ENCODE measurements at places on chromosomes 12 and 14. TPM values are rescaled to one million over a fixed set of nuclear protein-coding genes. Genes with fewer than 3 reads are reported as not detected.

- DNase-seq = no peak
Measured at GRCh38 chr12:57227315-57228115, 2.0 kb upstream of the SHMT2 start.

- DNase-seq = no peak
Measured at GRCh38 chr12:44287545-44287944, 451.7 kb downstream of the TMEM117 start.

DNA sequence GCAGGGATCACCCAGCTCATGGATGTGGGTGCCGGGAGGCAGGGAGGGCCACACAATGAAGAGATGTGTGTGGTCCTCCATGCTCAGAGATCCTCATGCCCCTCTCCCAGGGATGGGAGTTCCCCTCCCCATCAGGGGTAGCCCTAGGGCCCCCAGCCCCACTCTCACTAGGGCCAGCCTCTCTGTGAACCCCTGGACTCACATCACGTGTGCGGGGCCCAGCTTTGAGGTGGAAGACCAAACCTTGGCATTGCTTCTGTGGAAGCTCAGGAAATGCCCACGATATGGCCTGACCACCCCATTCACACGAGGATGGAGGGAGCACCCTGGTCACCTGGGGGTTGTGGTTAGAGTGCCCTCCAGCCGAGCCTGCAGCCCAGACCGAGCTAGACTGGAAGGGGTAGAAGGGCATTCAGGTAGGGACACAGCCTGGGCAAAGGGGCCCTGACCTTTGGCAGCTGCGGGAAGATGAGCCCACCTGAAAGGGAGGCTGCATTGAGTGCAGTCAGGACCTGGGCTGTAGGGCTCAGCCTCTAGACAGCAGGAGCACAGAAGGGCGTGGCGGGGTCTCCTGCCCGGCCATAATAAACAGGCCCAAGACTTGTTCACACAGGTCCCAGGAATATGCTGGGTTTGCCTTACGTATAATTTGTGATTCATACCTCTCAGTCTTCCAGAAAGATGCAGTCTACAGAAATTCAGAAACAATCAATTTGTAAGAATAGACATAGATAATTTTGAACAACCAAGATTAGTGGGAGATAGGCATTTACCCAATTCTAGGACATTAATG lies 34.8 kb upstream of the RCOR1 start:
- no peak for DNase-seq

DNA sequence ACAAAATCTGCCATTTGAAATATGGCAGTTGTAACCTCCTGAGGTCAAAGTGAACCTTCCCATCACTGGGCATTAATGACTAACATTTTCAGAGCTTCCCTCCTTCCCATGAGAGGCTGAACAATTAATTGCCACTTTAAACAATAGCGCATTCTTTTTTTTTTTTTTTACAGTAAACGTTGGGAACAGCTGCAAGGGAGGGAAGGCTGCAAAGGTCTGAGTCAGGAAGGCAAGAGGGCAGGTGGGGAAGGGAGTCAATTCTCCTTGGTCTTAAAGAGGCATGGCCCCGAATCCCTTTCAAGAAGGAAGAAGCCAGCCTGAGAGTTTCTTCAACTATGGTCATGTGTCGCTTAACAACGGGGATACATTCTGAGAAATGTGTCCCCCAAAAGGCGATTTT lies 41.0 kb upstream of the PLEKHG3 start:
- DNase-seq = no peak

DNA sequence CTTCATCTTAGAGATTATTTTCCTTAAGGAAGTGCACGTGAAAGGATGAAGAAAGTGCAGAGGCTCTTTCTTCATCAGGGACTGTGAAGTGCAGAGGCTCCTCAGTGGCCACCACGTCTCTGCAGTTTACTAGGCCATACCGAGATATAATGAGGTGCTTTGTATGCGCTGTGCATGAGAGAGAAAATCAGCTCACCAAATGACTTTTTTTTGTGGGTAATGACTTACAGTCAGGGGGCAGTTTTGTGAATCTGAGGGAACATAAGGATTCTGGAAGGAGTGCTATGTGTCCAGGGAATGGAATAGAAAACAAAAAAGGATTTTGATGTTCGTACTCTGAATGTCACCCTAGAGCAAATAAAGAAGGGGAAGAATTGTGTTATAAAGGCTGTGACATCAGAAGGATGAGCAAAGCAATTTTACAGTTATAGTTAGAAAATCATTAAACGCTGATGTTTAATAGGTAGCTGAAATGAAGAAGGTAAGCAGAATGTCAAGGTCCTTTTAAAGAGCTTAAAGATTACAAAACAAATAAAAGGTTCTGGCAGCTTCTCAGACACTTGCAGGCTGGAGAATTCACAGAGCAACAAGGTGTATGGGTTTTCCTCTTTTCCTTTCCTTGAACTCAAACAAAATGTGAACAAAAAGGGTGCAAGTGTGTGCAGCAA lies 247.5 kb upstream of the NOVA1 start:
- DNase-seq = no peak

Gene ZC2HC1C
- total RNA-seq = 3.9 TPM

- no peak for DNase-seq
Measured at GRCh38 chr14:93936245-93936644, 9.1 kb downstream of the FAM181A start.

GRCh38 chr14:52663850-52664249 lies 31.5 kb downstream of the ERO1A start:
- no peak for DNase-seq

Gene C14orf132
- 9.5 TPM for total RNA-seq

DNA sequence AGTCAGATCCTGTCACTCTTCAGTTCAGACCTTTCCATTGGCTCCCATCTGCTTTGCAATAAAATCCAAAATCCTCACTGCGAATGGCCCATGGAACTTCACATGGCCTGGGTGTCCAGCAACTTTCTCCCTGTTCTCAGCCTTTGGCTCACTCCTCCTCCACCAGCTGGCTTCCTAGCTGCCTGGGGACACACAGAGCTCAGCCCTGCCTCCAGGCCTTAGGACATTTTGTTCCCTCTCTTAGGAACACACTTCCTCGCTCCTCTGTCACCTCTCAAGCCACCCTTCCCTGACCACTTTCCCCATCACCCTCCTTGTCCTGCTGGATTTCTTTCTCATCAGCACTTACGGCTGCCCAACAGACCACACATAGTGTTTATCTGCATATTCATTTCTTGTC lies 419.6 kb downstream of the MED13L start:
- no peak for DNase-seq

- DNase-seq = peak; percentile 13
Measured at GRCh38 chr12:47652521-47653234, 53.2 kb downstream of the RPAP3 start.

Gene TMEM179
- 1.5 TPM for total RNA-seq

Gene GAS2L3
- total RNA-seq = 65.9 TPM

Gene PPP4R4
- total RNA-seq = 1.4 TPM

DNA sequence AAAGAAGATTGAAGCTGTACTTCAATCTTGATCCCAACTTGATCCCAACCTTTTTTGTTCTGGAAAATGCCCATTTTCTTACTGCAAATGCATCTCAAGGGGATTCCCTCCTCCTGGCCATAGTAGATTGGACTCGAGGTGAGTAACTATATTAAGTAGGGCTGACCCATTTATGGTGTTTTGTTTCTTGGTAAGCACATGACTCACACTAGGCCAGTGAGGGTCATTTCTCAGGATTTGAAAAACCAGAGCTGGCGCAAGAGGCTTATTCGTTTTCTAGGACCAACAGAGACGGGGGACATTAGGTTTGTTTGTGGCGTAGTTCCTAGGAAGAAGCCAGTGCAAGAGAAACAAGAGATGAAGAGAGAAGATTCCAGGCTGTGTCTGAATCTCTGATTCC lies 51.4 kb downstream of the MRPL42 start:
- DNase-seq = no peak

GRCh38 chr14:91284146-91284790 lies 39.8 kb upstream of the GPR68 start:
- DNase-seq = no peak

DNA sequence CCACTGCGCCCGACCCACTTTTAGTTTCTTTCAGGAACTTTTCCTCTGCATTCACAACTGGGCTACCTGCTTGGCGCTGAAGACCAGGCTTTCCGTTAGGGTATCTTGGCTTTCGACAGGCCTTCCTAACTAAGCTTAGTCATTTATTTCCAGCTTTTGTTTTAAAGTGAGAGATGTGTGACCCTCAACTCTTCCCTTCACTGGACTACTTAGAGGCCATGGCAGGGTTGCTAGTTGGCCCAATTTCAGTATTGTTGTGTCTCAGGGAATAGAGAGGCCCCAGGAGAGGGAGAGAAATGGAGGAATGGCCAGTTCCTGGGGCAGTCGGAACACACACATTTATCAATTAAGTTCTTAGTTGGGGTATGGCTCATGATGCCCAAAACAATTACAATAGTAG lies 10.4 kb downstream of the MTA1 start:
- DNase-seq = no peak

GRCh38 chr14:55454264-55455002 lies 14.0 kb upstream of the TBPL2 start:
- DNase-seq = peak; percentile 40

- DNase-seq = no peak
Measured at GRCh38 chr12:81956468-81956860, 197.3 kb upstream of the PPFIA2 start.

Gene KRT74
- total RNA-seq = not detected

Gene ACRBP
- 9.8 TPM for total RNA-seq

DNA sequence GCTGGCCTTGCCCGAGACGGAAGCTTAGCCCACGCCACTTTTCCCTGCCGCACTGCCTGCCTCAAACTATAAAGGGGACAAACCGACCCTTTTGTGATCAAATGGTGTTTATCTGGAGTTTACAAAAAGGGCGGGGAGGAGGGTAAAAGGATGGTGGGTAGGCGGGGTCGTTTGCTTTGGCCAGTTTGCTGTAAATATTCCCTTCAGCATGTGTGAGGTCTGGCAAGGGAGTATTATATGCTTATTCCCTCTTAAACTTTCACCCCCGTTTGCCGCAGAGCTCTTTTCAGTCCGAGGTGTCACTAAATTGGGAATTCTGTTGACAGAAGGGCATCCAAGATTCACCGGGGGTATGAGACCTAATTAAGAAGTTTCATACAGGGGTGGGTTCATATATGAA lies 3.8 kb upstream of the TBX3 start:
- no peak for DNase-seq

- DNase-seq = no peak
Measured at GRCh38 chr12:112963227-112963861, 15.0 kb upstream of the OAS2 start.

DNA sequence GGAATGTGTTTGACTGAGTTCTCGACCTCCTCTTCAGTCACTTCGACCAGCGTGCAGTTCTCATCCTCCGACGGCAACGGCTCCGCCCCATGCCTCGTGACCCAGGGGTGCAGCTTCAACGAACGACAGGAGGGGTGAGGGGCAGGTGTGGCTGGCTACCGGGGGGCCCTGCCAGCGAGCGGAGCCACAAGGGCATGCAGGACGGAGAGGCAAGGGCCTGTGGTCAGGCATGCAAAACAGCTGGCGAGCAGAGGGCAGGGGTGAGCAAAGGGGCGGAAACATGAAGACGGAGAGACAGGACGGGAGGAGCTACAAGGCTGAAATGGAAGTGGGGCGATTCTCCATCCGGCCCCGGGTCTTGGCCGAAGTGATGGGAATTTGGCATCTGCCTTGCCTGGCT lies 38.7 kb downstream of the P2RX4 start:
- no peak for DNase-seq

Gene GUCY2C
- total RNA-seq = 0.12 TPM

Gene KRT4
- total RNA-seq = not detected

- no peak for DNase-seq
Measured at GRCh38 chr12:107296681-107297089, 203.3 kb upstream of the CRY1 start.

Gene CCDC184
- total RNA-seq = 5.2 TPM

GRCh38 chr12:123150275-123150743 lies 581 bp downstream of the PITPNM2 start:
- DNase-seq = no peak

DNA sequence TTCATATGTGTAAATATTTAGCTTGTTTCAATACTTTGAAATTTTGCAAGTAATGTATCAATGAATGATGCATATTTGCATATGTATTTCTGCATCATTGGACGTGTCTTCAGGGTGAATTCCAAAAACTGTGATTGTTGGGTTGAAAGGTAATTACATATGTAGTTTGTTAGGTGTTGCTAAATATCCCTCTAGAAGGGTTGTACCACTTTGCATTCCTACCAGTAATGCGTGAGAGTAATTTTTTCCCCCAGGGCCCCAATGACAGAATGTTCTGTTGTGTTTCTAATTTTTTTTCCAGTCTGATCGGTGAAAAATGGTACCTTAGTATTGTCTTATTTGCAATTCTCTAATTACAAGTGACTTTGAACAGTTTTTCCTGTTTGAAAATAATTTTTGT lies 408.9 kb downstream of the NAV3 start:
- no peak for DNase-seq

GRCh38 chr14:57530571-57530970 lies 36.9 kb upstream of the CCDC198 start:
- no peak for DNase-seq

DNA sequence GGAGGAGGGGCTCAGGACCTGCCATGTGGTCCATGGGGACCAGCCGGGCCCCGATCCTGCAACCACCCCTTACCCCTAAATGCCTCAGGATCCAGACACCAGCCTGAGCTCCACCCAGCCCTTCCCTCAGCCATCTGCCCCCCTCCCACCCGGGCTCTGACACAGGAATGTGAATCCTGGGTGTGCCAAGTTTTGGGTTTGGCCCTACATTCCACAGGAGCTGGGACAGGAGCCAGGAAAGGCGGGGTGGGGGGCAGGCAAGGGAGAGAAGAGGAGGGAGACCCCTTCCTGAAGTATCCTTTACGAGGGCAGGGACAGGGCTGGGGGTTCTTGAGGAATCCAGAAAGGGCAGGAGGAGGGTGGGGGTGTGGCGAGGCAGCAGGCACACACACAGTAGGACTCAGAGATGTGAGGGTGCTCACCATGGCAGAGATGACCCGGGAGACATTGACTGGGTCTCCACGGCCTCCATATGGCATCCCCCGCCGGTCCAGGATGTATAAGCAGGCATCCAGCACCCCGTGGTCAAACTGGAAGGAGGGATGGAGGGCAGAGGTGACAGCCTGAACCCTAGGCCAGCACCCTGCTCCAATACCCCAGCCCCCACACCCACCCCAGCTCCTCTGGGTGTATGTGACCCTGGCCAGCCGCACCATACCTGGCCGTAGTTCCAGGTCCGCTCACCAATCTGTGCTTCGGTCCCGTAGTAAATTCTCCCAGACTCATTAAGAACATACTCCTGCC lies 3.5 kb downstream of the TGM1 start:
- DNase-seq = no peak

Gene KRT77
- not detected for total RNA-seq

- peak; percentile 54 for DNase-seq
Measured at GRCh38 chr12:63419154-63419553, 249.1 kb downstream of the DPY19L2 start.

Data from mucosa of gallbladder (tissue), 1 donor.